ENCODE measurements at places on chromosomes 12 and 14. TPM values are rescaled to one million over a fixed set of nuclear protein-coding genes. Genes with fewer than 3 reads are reported as not detected.

The SPIC gene
- total RNA-seq: not detected

DNA sequence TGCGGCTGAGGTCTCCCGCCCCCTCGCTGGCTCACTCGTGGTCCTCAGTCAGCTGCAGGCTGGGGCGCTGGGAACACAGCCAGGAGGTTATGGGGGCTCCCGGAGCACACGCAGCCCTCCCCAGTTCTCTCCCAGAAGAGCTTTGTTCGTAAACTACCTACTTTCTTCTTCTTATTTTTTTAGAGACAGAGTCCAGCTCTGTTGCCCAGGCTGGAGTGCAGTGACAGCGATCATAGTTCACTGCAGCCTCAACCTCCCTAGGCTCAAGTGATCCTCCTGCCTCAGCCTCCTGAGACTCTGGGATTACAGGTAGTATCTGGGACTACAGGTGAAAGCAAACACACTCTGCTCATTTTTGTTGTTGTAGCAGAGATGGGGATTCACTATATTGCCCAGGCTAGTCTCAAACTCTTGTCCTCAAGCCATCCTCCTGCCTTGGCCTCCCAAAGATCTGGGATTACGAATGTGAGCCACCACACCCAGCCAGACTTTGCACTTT is 15.5 kb upstream of the PLA2G1B start:
- H3K27ac ChIP-seq: no peak overlapping the region
- no peaks in the 10 kb centered on the region for H3K4me1 ChIP-seq
- H3K36me3 ChIP-seq: peaks cover 18% of the 10 kb centered on the region
- no peaks in the 10 kb centered on the region for H3K27me3 ChIP-seq

The VASH1 gene
- total RNA-seq: 19.2 TPM

GRCh38 chr14:53391156-53391555 is 238.0 kb upstream of the DDHD1 start:
- no peak for DNase-seq
- no peaks in the 10 kb centered on the region for H3K36me3 ChIP-seq
- H3K27ac ChIP-seq: no peak overlapping the region
- H3K4me1 ChIP-seq: no peaks in the 10 kb centered on the region
- no peaks in the 10 kb centered on the region for H3K27me3 ChIP-seq

GRCh38 chr12:21523148-21523547 is 2.9 kb upstream of the SPX start:
- no peak overlapping the region for H3K27ac ChIP-seq
- no peaks in the 10 kb centered on the region for H3K27me3 ChIP-seq
- DNase-seq: no peak

The TMEM179 gene
- total RNA-seq: 0.84 TPM

DNA sequence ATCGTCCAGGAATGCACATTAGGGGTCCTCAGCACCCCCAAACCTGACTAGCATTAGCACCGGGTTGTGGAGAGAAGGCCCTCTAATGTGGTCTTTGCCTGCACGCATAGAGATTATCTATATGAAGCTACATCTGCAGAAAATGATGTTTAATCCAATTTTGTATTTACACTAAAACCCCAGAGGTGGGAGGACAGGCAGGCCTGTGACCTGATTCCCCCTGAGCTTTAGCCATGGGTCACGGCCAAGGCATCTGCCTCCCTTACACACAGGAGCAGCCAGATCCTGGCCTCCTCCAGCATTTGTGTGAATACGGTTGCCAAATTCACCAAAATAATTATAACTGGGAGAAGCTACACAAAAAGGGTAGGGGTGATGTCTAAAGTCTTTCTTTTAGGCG is 7.0 kb downstream of the APOLD1 start:
- no peaks in the 10 kb centered on the region for H3K27me3 ChIP-seq
- no peak for DNase-seq
- H3K27ac ChIP-seq: no peak overlapping the region
- H3K4me3 ChIP-seq: no peak overlapping the region

- no peak for DNase-seq
- H3K27ac ChIP-seq: no peak overlapping the region
- no peaks in the 10 kb centered on the region for H3K27me3 ChIP-seq
- H3K4me1 ChIP-seq: no peaks in the 10 kb centered on the region
These were observed 6.6 kb upstream of the CYP46A1 start for GRCh38 chr14:99677231-99678140.
